ENCODE measurements at places on chromosomes 7 and 10.

DNA sequence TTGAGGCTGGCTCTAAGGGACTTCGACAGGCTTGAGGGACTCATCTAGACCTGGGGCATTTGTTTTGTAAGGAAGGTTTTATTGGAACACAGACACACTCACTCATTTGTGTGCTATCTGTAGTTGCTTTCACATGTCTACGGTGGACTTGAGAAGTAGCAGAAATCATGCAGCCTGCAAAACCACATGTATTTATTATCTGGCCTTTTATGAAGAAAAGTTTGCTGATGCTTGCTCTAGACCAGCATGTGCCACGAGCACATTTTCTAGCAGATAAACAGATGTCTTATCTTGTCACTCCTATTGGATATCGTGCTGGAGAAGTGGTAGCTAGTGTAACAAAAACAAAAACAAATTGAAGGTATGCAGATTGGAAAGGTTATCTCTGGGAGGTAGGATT, 9.8 kb downstream of the UPP1 start:
- no peak for DNase-seq

GRCh38 chr7:111486472-111487142, 75.7 kb downstream of the IMMP2L start:
- no peak for DNase-seq

DNA sequence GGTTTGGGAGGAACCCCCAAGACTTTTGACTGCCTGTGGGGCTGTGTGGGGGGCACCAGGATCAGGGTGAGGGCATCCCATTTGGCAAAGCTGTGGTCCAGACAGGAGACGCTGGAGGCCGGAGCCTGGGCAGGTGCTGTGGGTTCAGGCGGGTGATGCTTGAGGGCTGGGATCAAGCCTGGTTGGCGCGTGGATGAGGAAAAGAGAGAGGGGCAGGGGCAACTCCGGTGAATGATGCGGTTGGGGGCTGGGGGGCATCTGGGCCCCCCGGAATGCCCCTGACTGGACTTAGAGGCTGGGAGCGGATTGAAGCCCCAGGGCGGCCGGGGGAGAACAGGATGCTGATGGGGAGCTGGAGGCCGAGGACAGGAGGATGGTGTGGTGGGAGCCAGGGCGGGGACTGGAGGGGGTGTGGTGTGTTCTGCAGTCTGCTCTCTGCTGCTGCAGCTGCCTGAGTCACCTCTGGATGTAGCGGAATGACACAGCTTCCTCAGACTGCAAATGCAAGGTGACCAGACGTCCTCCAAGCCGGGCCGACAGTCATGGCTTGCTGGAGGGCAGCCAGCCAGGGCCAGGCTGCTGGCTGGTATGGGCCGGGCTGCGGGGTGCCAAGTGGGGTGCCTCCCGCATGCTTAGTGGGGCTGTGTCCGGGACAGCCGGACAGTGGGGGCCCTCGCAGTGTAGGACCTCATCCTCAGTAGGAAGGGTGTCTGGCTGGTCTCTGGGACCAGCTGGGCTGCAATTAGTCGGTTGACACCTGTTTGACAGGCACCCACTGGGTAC, 3.2 kb downstream of the MAFK start:
- DNase-seq, result no peak

GRCh38 chr10:3420527-3421469, 248.2 kb upstream of the PITRM1 start:
- no peak for DNase-seq

DNA sequence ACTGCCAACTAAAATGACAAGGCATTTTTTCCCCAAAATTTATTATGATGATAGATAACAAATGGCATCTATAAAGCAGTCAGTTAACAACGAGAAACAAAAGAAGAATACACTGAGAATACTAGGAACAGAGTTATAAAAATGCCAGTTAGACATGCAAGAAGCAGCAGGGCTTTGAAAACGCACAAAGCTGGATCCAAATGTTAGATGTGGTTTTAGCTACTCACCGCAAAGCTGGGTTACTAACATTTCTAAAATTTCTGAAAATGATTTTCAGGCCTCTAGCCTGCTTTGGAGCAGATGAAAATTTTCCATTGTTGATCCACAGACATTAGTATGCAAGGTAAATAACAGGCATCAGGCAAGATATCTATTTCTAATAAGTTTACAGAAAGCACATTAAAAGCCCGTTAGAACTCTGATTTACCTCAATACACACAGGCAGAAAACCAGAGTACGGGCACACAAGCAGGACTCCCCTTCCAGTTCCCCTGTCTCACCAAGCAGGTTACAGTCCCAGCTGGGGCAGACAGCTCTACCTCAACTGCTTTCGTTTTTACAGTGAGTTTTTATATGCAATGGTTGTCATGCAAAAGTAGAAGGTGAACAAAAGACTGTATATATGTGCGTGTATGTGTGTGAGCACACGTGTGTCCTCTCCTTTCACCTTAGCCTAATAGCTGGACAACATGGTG, 37.9 kb downstream of the GLI3 start:
- DNase-seq, result no peak

DNA sequence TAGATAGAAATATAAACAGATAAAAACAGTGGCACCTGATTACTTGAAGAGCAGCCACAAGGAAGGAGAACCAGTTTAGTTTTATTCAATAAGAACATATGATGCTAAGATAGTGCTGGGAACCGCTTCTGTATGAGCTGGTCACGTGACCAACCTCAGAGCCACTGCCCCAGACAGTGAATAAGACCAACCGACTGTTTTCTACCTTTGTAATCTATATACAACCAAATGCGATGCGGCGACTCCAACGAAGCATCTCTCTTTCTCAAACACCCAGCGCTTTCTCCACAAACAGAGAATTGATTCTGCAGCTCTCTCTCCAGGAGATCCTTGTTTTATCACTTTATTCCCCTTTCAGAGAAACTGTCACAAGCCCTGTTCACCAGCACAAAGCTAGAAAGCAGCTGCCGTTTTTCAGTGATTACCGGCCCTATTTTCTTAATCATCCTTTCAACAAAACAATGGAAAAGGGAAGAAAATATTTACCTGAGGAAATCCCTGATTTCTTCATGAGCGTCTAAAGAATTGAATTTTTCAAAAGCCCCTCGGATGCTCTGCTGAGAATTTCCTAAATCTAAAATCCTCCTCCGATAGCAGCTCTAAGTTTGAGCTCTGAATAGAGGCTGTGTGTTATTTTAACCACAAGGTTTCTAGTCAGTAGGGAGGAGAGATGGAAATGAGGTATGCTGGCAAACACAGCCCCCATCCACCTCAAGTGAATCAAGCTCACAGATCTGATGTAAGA, 55.7 kb upstream of the JCAD start:
- DNase-seq, result peak; percentile 10

GRCh38 chr7:30027065-30027456, 559 bp upstream of the FKBP14 start:
- no peak for DNase-seq

GRCh38 chr7:102188746-102189145, 97.9 kb upstream of the SH2B2 start:
- DNase-seq, result no peak

DNA sequence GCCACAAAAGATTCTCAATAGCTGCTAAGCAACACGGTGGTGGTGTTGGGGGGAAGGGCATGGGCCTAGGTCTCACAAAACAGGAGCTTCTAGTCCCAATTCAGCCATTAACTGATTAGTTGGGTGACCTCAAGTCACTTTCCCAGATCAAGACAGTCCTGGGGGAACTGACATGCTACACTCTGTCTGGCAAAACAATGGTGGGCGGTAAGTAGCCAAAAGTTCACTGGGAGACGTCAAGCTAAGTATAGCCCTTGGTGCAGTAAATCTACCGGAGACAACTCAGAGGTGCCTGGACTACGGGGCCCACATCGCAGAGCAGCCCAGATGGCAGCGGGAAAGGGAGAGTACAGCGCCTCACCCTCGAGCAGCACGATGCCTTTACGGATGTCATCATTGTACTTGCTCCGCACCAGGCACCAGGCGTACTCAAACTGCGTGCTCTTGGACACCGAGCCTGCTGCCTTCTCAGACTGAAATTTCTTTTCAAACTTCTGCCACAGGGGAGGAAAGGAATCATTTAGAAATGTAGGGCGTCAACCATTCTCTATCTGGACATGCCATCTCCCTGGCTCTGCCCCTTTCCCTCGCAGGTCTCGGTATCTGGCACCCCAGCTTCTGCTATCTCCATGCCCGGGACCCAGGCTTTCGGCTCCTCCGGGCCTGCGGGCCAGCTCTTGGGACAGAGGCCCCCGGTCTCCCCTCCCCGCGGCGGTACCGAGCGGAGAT, 1.1 kb downstream of the FIS1 start:
- peak; percentile 8 for DNase-seq

- no peak for DNase-seq
Measured at GRCh38 chr10:70378122-70378521, 4.3 kb downstream of the LRRC20 start.

- DNase-seq, result peak; percentile 91
Measured at GRCh38 chr7:4682621-4683042, 537 bp downstream of the FOXK1 start.

All from posterior cingulate gyrus (tissue), 11 donors.